Melanocyte of skin (primary cell): ENCODE measurements at places on chromosomes 7 and 10. TPM values are rescaled to one million over a fixed set of nuclear protein-coding genes. Genes with fewer than 3 reads are reported as not detected.

The GPRIN2 gene
- total RNA-seq, result under 0.01 TPM in 1 of 2 replicates, not detected in the other

The PIK3CG gene
- total RNA-seq, result not detected in 2 replicates

The AKR1B15 gene
- not detected in 2 replicates for total RNA-seq

The FOXP2 gene
- 5.5 and 6.2 TPM in 2 replicates for total RNA-seq

The BMPER gene
- 0.31 and 0.67 TPM in 2 replicates for total RNA-seq

The MMD2 gene
- total RNA-seq, result not detected in 2 replicates

The CADPS2 gene
- total RNA-seq, result 8.9 and 27.3 TPM in 2 replicates

The CTTNBP2 gene
- 10.7 and 11.9 TPM in 2 replicates for total RNA-seq

The TMEM273 gene
- total RNA-seq, result not detected in 2 replicates
